ENCODE measurements at places on chromosomes 4 and X.

DNA sequence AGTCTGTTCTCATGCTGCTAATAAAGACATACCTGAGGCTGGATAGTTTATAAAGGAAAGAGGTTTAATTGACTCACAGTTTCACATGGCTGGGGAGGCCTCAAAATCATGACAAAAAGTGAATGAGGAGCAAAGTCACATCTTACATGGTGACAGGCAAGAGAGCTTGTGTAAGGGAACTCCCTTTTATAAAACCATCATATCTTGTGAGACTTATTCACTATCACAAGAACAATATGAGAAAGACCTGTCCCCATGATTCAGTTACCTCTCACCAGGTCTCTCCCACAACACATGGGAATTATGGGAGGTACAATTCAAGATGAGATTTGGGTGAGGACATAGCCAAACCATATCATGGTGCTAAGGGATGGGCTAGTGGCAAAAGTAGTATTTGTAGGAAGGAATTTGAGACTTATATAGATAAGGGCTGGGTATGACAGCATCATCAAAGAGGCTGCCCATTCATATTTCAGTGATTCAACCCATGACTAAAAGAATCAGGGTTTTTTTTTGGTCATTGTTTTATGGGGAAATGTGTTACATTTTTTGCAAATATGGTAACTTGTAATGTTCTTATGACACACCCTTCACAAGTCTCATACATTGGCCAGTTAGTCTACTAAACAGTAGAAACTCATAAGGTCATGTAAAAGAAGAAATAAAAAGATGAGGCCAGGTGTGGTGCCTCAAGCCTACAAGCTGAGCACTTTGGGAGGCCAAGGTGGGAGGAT is 34.7 kb downstream of the NUP62CL start:
- no peak for DNase-seq

DNA sequence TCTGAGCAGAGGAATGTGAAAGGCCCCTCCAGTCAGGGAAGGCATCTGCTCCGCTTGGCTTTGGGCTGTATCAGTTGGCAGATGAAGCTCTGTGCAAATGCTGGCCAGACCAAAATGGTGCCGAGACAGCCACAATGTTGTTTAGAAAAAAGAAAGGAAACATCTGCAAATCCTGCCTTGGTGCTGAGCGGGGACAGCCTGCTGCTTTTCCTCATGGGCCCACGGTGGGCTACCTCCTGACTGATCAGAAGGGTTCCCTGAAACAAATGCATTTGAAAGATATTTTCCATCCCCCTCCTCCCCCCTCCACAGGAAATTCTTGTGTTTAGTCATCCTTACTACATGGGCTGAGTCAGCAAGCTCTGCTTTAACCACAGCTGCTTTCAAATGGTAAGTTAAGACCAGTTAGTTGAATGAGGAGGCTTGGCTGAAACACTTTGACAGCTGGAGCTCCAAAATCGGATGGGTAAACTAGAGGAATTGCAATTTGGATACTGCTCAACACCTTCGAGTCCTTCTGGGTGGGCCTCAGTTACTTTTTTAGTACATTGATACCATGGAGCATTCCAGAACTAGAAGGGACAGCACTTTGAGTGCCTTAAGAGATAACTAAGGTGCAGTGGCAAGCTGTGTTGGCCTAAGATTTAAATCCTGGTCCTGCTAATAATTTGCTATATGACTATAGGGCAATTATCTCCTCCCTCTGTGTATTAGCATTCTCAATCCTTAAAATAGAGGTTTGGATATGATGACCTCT is 36.0 kb downstream of the PLAC1 start:
- no peak for DNase-seq

DNA sequence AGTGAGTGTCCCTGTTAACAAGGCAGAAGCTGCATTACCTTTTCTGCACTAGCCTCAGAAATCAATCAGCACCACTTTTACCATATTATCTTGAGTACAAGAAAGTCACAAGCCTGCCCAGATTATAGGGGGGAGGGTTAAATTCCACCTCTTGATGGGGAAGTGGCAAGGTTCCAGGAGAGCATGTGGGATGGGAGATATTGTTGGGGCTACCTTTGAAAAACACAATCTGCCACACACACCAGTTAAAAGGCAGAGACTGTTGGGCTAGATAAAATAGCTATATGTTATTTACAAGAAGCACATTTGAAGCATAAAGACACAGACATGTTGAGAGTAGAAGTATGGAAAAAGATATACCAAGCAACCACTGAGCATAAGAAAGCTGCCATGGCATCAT is 6.6 kb upstream of the AVPR2 start:
- no peak for DNase-seq

DNA sequence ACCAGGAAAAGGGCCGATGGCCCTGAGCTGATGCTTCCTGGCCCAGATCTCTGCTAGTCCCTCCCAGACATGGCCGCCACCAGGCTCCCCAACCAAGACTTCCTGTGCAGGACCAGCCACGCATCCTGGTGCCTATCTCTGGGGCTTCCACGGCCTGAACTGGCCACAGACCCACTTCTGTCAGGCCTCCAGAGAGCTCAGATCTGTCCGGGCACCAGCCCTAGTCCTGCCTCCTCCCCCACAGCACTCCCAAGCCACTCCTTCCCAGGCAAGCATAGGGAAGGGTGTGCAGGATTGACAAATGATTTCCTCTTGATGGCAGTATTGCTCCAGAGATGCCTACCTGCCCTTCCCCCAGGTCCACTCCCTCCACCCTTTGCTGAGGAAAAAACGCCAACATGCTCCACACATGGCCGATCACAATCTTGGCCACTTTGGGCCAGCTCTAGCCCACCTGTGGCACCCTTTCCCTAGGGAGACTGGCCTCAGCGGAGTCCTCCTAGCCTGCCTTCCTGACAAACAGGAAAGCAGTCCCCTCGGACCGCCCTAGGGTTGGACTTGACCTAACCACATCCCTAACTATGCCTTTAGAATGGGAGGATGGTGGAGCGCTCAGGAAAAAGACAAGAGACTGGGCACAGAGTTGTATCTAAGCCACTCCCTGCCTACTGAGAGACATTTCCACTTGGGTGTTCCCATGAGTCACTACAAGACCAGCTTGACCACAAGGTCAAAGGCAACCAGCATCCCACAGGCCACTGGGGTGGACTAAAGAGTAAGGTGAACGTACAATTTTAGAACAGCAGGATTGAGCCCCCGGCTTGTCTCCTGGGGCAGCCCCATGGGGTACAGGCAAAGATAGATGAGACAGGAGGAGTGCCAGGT is 277.5 kb upstream of the AGTR2 start:
- DNase-seq = no peak

DNA sequence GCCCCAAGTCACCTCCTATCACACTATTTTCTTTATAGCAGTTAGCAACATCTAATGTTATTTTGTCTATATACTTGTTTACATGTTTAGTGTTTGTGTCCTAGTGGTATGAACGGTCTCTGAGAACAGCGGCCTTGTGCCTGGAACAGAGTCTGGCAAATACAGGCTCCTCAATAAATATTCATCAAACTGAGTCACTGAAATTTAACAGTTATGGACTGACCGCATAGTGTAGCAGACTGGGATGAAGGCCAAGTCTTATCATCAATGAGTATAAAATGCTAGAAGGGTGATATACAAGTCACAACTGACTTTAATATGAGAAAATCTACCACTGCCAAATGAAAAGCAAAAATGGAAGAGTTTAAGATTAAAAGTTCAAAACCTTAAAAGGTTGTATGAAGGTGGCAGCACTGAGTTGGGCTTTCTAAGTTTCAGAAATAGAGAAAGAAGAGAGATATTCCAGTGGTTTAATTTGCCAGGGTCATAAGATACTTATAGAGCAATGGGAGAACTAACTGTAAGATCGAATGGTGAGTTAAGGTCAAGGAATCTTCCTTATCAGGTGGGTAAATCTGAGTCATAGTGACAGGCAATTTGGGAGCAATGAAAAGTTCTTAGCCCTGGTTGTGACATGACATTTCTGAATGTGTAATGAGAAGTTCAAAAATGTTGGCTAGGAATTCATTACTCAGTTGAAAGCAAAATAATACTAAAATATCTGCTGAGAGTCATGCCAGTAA is 34.9 kb downstream of the ELOVL6 start:
- DNase-seq = no peak

GRCh38 chr4:175691791-175692190 is 120.3 kb downstream of the GPM6A start:
- DNase-seq = no peak
